ENCODE measurements at places on chromosomes 6 and 20.

- no peak for DNase-seq
These were observed 34.8 kb downstream of the ELOVL2 start for GRCh38 chr6:11009353-11009752.

GRCh38 chr6:138428944-138429598 is 25.0 kb downstream of the HEBP2 start:
- no peak for DNase-seq

DNA sequence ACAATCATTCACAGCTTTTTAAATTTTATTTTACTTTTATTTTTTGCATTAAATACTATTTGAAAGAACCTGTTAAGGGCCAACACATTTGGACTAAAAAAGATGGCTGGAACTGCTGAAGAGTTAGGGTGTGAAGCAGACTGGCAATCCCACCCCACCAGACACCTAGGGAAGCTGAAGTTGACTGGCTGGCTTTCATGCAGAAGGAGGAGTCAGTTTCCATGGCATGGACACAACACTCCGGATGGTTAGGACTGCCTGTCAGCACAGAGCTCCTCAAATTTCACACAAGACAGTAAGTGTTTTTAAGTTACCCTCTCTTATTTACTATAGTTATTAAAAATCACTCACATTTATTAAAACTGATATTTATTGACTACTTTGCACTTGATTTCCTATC is at the start of gene ANKRD66:
ANKRD66 (plus strand) TSS at position 238 of the 400 bp plus-strand sequence. CDS start 5,016 bp downstream, outside the sequence.
- DNase-seq: no peak

GRCh38 chr6:154314084-154314483 is 42.5 kb downstream of the IPCEF1 start:
- no peak for DNase-seq

DNA sequence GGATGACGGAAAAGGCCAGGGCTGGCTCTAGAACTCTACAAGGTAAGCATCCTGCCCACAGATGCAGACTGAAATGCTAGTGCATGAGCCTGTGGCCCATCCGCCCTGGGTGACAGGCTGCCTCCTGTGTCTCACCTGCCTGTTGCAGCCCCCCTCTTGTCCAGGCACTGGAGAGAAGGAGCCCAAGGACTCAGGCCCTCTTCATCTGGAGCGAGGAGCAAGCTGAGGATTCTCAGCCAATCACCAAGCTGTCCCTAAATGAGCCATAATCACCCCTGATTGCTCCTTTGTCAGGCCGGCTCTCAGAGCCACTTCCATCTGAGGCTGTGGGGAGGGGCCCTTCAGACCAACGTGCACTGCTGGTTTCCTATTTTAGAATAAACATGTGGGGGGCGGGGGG is 10.0 kb upstream of the SLC32A1 start:
- DNase-seq: no peak

GRCh38 chr20:64156886-64157875 is 7.1 kb upstream of the MYT1 start:
- DNase-seq: no peak

DNA sequence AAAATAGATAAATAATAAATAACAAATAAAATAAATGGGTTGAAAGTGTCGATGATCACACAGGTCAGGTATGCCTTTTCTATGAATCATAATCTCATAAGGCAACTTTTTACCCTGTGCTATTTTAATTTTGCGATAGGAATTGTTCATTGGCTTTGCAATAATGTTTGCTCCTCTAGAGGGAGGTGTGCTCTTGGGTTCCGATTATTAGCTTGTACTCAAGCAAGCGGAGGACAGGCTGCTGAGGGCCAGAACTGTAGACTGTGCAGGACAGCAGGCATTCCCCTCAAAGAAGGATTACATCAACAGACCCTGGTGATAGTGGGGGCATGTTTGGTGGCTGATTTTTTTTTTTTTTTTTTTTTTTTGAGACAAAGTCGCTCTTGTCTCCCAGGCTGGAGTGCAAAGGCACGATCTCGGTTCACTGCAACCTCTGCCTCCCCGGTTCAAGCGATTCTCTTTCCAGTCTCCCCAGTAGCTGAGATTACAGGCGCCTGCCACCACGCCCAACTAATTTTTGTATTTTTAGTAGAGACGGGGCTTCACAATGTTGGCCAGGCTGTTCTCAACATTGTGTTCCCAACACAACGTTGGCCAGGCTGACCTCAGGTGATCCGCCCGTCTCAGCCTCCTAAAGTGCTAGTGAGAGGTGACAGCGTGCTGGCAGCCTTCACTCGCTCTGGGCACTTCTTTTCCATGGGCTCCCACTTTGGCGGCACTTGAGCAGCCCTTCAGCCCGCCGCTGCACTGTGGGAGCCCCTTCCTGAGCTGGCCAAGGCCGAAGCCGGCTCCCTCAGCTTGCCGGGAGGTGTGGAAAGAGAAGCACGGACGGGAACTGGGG is 35.6 kb downstream of the RIOK1 start:
- no peak for DNase-seq

- DNase-seq: no peak
These were observed 350.0 kb downstream of the QKI start for GRCh38 chr6:163764565-163764964.

DNA sequence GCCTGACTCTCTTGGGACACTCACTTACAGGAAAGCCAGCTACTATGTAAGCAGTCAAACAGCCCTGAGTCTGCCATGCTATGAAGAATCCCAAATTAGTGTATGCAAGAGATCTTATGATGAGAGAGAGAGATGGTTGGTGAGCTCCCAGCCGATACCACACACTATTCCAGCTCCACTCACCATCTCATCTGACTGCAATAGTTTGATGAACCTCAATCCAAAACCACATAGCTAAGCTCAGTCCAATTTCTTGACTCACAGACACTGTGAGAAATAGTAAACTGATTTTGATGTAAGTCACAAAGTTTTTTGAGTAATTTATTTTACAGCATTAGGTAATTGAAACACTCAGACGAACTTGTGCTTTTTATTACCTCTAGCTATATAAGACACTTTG is 441.4 kb downstream of the COL12A1 start:
- no peak for DNase-seq
